ENCODE measurements at places on chromosomes 12 and 14.

DNA sequence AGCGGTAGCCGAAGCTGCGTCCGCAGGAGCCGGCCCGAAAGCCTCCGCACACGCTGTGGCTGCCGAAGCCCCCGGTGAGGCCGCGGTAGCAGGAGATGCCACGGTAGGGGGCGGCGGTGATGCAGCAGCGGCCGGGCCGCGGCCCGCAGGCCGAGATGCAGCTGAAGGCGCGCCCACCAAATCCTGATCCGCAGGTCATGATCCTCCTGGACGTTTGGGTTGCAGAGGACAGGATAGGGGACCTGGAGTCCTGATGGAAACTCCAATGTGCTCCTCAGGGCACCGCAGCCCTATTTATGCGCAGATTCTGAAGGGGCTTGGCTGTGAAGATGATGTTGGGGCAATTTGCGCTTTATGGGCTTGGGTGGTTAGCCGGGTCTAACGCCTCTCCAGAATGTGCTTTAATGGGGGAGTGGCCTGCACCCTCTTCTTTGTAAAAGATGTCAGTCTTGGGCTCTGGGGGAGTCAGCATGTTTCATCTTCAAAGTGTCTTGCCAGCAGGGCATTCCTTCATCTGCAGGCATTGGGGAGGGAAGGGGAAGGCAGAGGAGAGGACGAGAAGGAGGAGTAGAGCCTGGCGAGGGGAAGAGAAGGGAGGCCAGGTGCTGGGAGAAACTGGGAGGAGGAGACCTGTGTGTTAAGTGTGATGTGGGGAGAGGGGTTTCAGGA, at the start of gene KRT81:
KRT81 (minus strand) TSS at position 268 of the 669 bp plus-strand sequence; CDS start at position 199, 69 bp downstream.
- DNase-seq = no peak

DNA sequence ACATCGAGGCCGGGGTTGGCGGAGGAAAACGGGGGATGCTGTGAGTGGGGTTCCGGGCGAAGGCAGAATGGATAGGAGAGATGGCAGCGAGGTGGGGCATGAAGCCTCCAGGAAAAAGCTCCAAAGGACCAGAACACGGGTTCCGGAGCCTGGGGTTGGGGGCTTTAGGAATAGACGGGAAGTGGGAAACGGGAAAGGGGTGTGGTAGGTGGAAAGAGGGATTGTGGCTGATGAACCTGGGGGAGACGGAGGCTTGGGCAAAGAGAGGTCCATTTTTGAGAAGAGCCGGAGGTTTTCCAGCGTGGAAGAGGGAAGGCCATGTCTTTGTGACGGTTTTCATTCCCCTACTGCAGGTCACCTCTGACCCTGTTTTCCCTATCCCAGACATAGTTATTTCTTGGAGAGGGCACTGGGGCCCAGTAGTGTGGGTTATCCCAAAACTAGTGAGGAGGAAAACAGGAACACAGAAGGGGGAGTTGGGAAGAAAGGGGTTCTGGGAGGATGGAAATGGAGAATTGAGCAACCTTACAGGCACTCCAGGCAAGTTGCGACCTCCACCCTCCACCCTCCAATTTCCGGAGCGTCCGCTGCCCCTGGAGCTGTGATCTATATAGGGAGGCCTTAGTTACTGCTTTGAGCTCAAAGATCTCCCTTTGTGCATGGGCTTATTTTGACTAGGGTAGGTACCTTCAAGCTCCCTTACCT, 1.1 kb downstream of the ATN1 start:
- no peak for DNase-seq

DNA sequence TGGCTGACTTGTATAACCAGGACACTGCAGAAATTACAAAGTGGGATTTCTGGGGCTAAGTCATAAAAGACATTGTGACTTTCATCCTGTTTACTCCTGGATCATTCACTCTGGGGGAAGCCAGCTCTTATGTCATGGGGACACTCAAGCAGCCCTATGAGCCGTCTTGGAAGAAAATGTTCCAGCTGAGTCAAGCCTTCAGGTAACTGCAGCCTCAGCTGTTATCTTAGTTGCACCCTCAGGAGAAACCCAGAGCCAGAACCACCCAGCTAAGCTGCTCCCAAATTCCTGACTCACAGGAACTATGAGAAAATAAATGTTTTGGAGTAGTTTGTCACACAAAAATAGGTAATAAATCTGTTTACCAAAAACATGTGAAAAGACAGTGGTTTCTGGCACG, 43.1 kb upstream of the GXYLT1 start:
- no peak for DNase-seq

GRCh38 chr12:58919231-58920101, 838 bp downstream of the LRIG3 start:
- DNase-seq = no peak

- DNase-seq = no peak
Observed at GRCh38 chr14:68819260-68819691, 26.4 kb upstream of the ZFP36L1 start.

- no peak for DNase-seq
Observed at GRCh38 chr14:83251402-83251801, 1717.7 kb upstream of the SEL1L start.

- no peak for DNase-seq
Observed at GRCh38 chr12:90044069-90044468, 335.4 kb upstream of the ATP2B1 start.

DNA sequence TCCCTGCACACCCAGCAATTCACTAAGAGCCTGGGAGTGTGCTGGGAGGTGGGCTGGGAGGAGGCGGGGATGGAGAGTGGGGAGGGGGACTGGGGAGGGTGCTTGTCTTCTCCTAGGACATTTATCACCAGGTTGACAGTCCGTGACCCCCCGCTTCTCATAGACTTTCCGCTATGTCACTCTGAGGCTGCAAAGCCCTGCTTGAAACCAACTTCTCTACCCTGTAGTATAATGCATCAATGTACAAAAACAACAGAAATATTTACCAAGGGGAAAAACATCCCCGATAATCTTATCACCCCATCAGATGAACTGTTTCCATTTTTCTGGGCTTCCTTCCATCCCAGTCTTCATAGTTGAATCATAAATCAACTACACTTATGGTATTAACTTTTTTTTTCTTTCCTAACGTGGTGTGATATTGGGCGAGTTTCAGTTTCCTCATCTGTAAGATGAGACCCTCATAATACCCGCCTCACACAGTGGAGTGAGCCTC, 28.6 kb upstream of the BATF start:
- DNase-seq = no peak

- DNase-seq = no peak
Observed at GRCh38 chr12:460261-461230, 807 bp downstream of the B4GALNT3 start.

- no peak for DNase-seq
Observed at GRCh38 chr12:42673535-42673934, 84.0 kb upstream of the PRICKLE1 start.

DNA sequence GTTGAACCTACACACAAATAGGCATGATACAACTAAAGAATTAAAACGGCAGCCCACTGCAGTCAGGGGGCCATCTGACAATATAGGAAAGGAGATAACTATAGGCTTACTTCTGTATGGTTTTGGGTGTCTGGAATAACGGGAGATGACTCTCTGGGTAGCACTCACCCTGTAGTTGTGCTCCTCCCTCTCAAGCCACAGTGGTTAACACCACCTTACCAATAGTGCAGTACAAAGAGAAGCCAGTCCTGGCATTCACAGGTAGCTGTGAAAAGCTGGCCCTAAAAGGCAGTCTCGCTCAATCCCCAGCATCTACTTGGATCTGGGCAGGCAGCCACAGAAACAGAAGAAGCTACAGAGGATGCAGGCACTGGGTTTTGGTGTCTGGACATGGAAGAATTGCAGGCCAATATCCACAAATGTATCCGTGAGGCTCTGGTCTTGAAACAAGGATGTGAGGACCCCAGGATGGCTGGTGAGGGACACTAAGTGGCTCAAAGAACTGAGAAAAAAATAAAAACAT, 93.0 kb downstream of the DPF3 start:
- DNase-seq = no peak

DNA sequence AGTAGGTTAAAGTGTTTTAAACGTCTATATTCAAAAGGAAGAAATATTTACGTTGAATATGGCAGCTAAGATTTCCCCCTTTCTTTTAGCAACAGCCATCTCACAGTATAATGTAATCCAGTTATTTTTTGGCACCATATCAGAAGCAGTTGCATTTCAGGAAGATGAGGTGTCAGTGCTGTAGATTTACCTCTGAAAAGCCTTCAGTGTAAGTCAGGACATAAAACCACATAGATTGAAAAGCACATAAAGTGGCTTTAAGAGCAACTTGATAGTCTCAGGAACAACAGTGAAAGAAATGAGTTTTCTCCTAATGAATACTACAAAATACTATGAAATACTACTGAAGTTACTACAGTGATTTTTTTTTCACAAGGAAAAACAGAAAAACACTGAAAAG, 6.9 kb downstream of the MLH3 start:
- no peak for DNase-seq

- no peak for DNase-seq
Observed at GRCh38 chr14:105899657-105900397, 373.4 kb downstream of the TMEM121 start.

DNA sequence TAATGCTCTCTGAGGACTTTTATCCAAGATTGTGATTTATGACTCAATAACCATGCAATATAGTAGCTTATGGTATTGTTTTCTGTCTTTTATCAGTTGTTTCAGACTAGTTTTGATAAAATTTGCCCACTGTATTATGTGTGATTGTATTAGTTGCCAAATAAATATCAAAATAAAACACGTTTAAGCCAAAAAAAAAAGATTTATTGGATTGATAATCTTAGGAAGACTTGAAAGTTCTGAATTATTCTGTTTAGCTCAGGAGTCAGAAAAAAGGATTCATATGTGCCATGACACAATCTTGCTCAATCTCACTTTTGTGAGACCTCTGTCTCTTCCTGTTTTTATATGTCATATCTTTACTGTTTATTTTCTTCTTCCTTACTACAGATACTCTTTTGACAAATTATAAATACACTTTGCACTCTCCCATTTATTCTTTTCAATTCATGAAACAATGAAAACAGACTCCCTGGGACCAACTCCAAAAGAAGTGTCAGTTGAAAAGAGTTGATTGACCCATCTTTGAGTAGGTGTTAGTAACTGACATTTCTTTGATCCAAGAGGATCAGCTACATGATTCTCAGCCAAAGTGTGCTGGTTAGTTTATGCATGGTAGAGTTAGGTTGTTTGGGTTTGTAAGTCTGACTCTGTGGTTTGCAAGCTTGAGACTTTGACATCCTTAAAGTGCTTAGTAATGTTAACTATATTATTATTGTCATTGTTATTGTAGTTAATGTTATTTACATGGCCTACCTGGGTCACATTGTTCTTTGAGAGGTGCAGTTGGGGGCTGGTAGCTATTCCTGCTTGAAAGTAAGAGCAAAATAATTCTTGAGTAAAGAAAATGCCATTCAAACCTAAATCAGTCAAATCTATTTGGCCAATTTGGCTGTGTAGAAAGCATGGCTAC, 2.5 kb downstream of the OR6C76 start:
- no peak for DNase-seq

DNA sequence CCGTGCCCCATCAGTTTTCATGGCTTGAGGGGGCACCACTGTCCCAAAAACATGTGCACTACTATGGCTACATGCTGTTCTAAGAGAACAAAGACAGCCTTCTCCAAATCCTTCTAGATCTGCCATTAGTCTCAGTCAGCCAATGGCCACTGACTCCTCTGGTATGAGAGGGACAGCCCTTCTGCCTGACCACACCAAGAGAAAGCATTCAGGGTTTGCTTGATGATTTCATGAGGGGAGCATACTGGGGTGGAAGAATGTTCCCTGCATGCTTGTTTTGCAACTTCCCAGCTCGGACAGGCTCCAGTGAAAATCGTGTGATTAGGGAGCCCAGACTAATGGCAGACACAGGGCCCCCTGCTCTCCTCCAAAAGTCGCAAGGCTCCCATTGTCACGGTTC, 199.6 kb upstream of the ALG10B start:
- no peak for DNase-seq

DNA sequence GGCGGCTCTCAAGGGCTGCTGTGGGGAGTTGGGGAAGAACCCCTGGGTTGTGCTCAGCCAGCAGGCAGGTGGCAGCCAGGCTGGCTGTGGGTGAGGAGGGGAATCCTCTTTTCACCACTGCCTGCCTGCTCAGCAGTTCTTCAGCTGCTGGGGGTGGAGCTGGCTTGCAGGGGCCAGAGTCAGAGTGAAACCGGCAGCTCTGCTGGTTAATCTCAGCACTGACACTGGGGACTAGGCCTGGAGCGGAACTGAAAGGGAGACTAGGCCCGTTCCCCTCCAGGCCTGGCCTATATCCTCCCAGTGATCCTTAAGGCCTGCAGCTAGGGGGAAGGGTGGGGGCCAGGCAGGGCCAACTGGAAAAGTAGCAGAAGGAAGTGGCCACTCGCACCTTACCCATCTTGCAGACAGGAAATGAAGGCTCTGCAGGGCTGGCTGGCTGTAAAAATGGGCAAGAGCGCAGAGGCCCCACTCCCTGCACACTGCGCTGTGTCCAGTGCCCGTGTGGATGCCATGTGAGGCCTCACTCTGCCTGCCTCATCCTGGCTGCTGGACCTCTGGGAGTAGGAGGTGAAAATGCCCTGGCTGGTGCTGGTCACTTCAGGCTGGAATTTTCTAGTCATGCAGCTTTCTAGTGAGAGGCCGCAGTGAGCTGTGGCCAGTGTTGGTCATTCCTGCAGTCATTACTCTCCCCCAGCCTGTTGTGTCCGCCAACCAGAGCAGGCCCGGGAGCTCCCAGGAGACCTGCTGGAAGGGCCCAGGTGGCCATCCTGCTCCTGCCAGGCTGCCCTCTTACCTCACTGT, 39.4 kb downstream of the SH2B3 start:
- DNase-seq = peak; percentile 77

DNA sequence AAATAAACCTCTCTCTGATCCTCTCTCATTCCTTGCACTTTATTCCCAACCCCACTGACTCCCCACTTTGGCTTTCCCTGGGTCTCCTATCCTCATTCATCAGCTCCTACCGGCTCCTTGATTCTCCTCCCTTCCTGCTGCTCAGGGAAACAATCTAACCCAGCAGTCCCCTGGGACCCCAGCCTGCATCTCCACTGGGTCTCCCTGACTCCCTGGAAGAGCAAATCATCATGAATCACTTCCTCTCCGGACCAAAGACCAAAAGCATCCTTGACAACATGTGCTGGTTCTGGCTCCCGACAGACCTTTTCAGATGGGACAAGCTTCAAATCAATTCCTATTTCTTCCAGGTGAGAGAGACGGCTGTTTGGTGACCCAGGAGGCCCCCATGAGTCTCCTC, 76.6 kb downstream of the HSPB8 start:
- DNase-seq = no peak

GRCh38 chr12:24561882-24562770, 386.8 kb downstream of the BCAT1 start:
- no peak for DNase-seq

DNA sequence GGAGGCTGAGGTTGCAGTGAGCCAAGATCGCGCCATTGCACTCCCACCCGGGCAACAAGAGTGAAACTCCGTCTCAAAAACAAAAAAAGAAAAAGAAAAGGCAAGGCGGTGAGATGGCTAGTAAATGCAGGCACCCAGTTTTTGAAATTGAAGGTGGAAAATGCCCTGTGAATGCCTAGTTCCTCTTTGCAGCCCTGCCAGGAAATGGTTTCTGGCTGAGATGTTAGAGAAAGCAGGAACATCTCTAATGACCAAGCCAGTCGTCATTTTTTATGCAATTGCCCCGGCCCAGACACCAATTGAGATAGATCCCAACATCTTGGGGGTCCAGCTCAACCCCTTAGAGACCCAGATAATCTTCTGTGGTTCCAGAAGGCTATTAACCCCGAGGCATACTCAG, 17.0 kb downstream of the SLC8A3 start:
- no peak for DNase-seq

Measured in stimulated activated CD8-positive, alpha-beta memory T cell treated with anti-CD3 and anti-CD28 coated beads, Interleukin-7, amount 100 ng/mL, for 48 hours (primary cell).